Dorsolateral prefrontal cortex (tissue), 122 donors: ENCODE measurements at places on chromosomes 3 and 15. TPM values are rescaled to one million over a fixed set of nuclear protein-coding genes. Genes with fewer than 3 reads are reported as not detected.

GRCh38 chr15:28875461-28876000 is 10.2 kb upstream of the APBA2 start:
- DNase-seq, result no peak

GRCh38 chr3:28039234-28039633 is 202.2 kb upstream of the CMC1 start:
- no peak for DNase-seq

DNA sequence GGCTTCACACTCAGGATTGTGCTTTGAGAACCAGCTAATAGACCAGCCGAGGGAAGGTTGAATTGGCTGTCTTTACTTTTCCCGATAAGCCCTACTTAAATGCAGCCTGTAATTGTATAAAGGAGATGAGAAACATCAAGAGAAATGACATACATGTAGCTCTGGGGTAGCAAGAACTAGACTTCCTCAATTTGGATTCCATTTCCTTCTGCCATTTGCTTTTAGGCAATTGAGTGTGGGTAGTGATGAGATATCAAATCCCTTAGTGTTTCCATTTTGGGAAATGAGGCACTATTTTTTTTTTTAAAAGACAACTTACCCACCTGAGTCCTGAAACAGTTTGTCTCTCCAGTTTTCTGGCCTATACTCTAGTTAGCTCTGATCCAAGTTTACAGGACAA is 2.2 kb downstream of the INAFM2 start:
- DNase-seq, result no peak

DNA sequence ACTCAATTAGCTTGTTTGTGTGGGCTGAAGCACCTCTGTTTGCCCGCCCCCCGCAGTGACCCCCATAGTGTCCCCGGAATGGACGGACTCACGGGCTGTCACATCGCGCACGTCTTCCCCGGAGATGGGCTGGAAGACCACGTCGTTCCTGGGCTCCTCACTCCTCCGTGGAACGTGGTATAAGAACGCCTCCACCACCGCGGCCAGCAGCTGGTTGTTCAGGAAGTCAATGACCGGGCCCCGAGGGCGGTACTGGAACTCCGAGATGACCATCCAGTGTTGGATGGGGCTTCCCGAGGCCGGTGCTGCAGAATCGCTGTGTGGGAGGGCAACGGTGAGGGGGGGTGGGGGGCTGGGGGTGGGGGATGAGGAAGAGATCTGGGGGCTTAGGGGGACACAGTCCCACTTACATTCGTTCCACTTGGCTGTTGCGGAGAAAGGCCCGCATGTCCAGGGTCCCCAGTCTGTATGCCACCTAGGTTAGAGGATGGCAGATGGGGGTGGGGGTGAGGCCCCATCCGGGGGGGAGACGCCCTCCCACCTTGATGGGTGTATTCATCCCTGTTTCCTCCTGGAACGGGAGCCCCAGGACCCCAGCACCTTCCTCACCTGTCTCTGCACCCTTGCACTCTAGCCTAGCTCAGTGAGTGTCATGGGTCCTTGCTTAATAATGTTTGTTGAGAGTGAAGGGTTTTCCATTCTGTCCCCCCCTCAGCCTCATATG is 30.2 kb downstream of the MUC20 start:
- DNase-seq, result no peak

DNA sequence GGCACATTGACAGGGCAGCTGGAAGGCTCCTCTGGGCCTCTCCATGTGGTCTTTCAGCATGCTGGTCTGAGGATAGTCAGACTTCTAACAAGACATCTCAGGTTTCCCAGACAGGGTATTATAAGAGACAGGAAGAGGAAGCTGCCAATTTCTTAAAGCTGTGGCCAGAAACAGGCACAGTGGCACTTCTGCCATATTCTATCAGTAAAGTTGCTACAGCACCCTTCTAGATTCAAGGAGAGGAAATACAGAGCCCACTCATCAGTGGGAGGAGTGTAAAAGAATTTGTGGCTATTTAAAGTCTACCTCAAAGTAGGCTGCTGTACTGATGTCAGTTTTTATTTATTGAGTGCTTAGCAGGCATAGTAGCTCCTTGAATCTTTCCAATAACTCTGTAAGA is 55.5 kb downstream of the BTD start:
- DNase-seq, result no peak

DNA sequence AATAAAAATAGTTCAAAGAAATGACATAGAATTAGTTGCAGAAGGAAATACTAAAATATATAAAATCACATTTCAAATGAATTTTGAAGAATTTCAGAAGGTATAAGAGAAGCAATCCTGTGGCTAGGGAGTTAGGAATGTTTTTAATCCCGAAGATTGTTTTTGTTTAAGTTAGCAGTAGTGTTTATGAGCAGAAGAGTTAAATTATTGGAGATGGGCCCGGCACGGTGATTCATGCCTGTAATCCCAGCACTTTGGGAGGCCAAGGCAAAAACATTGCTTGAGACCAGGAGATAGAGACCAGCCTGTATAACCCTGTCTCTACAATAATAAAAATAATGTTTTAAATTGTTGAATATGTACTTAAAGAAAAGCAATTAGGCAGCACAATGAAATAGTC is 432.5 kb downstream of the MFSD1 start:
- DNase-seq, result no peak

- DNase-seq, result peak; percentile 30
These were observed 126.8 kb downstream of the KCNAB1 start for GRCh38 chr3:156246961-156247725.

DNA sequence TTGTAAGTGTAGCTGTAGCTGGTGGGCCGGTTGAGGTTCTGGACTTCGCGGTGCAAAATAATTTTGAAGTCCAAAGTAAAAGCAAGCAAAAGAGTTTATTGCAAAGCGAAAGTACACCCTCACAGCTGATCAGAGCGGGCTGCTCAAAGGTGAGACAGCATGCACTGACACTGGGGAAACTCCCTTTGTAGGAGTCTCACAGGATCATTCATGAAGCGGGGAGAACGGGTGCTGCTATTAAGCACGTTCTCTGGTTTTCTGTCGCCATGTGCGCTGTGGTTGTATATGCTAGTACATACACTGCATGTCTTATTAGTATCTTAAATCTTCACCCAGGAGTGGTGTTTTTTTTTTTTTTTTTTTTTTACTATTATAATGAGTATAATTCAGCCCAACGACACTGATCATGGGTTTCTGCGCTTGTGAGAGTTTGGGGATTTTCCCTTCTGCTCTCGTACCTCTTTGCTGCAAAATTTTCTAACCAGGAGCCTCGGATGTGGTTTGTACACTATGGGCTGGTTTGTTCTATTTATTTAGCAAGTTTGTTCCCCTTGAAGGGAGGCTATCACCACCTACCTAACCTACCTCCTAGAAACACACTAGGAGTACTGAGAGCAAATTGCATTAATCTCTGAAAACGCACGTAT is 1.4 kb upstream of the AP4E1 start:
- DNase-seq, result no peak

Gene GABPB1
- total RNA-seq, result 9.4 TPM

Gene CELSR3
- total RNA-seq, result 37.2 TPM

Gene FEZF2
- 21.5 TPM for total RNA-seq

Gene NMD3
- 51.1 TPM for total RNA-seq

Gene CGNL1
- total RNA-seq, result 23.9 TPM

Gene SLC2A2
- not detected for total RNA-seq

Gene MUC13
- not detected for total RNA-seq
